CD4-positive, CD25-positive, alpha-beta regulatory T cell (primary cell): ENCODE measurements at places on chromosomes 12 and 14.

GRCh38 chr14:89243741-89244140 is 173.3 kb downstream of the FOXN3 start:
- no peak for DNase-seq

- no peak for DNase-seq
Measured at GRCh38 chr12:92582893-92583292, 119.9 kb upstream of the PLEKHG7 start.

GRCh38 chr12:113591480-113591974 is 119.9 kb upstream of the LHX5 start:
- no peak for DNase-seq

DNA sequence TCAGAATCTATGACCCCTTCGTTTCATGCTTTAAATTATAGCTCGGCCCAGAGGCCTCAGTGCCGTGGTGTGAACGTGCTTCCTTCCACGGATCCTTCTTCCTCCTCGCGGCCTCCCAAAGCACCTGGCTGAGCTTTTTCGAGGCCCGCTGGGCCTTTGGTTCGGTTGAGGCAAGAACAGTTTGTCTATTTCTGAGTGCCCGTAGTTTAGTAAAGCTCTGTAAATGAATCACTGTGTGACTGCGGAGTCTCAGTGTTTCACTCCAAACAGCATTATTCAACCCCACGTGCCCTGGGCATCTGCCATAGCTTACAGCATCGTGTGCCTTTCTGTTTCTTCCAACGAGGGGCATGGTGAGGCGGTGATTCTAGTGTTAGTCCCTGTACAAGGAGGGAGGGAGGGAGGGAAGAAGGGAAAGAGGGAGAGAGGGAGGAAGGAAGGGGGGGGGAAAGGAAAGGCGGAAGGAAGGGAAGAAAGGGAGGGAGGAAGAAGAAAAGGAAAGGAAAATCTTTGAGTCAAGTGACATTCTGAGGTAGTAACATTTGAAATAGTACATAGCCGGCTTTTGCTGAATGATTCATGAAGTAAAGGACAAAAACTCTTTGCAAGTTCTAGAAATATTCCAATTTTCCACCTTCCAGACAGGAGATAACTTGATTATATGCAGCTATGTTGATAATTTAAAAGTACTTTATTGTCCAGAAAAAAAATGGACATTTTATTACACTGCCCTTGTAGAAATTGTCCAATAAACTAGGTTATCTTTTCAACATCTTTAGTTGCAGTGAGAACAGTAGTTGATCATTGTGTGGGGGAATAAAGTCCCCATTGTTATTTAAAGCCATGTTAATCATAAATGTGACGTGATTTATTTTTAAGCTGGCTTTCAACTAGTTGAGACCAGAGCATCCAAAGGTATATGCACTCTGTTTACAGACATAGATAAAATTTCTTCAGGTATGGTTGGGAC is 1.2 kb upstream of the TRIM9 start:
- peak; percentile 17 for DNase-seq

DNA sequence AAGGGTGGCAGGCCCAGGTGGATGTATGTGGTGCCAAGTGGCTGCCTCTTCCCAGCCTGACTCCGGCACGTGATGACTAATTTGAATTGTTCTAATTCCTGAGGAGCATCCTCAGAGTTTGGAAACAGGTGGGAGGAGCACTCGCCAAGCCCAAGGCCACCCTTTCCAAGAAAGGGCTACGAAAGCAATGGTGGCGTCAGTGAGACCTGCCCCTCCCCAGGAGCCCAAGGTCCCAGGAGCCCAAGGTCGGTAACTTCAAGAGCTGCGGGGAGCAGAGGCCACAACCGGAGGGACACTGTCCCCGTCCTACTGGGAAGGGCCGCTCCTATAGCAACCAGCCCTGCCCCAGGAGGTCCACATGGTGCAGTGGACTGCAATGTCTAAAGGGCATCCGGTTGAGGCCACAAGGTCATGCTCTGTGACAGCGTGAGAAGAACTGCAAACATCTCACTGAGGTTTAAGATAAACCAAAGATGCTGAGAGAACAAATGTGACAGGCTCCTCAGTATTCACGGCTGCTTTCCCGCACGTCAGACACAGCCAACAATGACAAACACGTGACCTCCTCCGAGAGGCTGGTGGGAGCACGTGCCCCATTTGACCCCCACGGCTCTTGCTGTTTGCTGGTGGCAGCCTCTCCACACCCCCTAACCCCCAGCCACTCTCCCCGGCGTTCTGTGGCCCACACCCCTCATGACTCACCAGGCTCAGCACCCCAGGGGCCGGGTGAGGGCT is 79.6 kb downstream of the ITPK1 start:
- DNase-seq, result no peak

DNA sequence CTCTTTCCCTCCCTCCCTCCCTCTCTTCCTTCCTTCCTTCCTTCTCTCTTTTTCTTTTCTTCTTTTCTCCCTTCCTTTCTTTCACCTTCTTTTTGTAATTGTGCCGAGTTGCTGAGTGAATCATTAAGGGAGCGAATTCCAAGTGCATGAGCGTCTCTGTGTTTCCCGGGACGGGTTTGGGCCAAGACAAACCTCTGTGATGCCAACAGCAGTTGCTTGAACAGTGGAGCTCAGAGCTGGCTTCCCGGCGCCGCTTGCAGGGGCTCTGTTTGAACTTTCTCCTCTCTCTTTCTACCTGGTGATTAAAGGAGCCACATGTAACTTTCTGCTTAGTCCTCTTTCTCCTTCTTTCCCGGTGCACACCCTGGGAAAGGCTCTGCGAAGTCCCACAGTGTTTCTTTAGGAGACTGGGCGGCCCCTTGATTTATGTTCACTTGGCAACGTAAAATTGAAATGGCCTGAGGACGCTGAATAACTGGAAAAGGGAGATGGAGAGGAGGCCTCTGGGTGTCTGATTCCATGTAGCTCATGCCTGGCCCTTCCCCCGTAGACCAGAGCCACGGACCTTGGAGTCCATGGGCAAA is 33.7 kb upstream of the MAP1LC3B2 start:
- no peak for DNase-seq

GRCh38 chr12:112341046-112341825 is 41.0 kb downstream of the HECTD4 start:
- DNase-seq, result no peak

DNA sequence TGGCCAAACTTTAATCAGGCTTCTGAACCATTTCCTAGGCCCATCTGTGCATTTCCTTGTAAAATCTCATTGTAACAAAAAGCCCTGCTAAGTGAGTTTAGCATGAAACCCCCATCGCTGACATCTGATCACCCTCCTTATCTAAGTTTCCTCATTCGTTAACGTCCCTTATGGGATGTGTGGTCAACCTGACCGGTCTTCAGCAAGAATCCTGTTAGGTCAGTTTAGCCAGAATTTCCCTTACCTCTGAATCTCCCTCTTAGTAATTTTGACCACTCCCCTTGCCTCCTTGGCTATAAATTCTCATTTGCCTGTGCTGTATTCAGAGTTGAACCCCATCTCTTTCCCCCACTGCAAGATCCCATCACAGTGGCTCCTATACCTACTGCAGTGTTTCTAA is 239.3 kb downstream of the RMST start:
- DNase-seq, result no peak

GRCh38 chr14:87397499-87397898 is 595.5 kb downstream of the GALC start:
- DNase-seq, result no peak

DNA sequence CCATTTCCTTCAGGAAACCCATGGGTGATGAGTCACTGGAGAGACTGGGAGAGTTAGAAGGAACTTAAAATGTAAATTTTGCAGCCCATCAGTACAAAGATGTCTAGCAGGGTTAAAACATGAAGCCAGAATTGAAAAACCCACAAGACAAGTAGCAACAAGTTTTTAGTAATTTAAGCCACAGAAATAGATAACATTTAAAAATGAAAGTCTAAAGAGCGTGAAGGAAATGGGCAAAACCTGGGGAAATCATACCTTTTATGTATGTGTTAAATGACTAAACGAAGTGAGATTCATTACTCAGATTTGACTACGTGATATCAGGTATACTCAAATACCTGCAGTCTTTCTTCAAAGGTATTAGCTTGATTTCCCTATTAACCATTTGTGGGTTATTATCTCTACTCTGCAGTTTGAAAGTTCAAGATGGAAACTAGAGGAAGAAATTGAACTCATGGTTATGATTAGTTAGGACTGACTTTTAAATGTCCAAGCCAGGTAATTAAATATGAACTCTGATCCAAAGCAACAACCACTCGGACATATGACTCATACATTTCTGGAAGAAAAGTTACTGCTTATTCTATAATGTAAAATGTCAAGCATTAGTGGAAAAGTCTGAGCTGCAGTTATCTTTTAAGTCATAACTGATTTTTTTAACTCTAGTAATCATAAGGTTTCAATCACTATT is 84.1 kb downstream of the ITPR2 start:
- no peak for DNase-seq

GRCh38 chr14:74954947-74955228 is 509 bp downstream of the PGF start:
- DNase-seq, result no peak

- no peak for DNase-seq
Measured at GRCh38 chr12:232731-233614, 19.0 kb upstream of the SLC6A12 start.
